Immature natural killer cell (primary cell): ENCODE measurements at places on chromosomes 13 and 19. TPM values are rescaled to one million over a fixed set of nuclear protein-coding genes. Genes with fewer than 3 reads are reported as not detected.

The CEACAM18 gene
- polyA plus RNA-seq = not detected

- DNase-seq = no peak
Observed at GRCh38 chr13:98544104-98544710, 32.7 kb downstream of the STK24 start.

DNA sequence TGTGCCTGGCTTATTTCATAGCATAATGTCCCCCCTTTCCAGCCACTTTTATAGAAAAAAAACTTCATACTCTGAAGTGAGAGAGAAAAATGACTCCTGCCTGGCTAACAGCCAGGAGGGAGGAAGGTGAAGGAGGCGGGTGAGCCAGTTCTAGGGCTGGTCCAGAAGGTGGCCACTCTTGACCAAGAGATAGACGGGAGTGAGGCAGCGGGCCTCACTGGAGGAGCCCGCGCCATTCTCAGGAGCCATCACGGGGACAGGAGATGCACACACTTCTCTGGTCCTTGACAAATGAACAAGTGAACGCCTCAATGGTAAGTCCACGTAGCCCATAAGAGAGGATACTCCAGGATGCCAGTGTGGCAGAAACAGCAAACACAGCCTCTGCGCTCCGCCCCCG is 231.4 kb downstream of the UQCRFS1 start:
- no peak for DNase-seq

GRCh38 chr13:112972867-112973576 is 4.0 kb downstream of the MCF2L start:
- DNase-seq = no peak

DNA sequence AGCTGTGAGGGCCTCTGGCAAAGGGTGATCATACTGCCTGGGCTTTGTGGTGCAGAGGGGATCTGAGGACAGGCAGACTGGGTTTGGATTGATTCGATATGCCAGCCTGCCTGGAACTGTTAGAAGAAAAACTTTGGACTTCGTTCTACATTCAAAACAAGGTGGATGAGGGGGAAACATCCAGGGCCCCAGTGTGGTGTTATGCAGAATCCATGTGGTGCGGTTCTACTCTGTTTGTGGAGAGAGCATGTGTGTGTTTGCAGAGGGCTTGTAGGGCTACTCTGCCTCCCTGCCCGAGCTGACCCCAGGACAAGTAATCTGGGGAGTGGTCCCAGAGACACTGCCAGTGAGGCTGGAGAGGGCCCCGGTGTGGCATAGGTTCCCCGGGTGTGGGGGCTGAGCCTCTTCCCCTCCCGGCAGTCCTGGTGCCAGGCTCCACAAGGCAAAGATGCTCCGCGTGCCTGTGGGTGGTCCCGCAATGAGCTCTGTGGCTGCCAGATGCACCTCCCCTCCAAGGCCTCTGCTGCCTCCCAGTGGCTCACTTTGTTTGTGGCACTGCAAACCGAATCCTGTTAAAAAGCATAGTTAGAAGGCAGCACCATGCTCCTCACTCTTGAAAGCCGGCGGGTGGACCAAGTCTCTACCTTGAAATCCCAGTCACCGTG is 22.3 kb upstream of the TFDP1 start:
- DNase-seq = no peak

DNA sequence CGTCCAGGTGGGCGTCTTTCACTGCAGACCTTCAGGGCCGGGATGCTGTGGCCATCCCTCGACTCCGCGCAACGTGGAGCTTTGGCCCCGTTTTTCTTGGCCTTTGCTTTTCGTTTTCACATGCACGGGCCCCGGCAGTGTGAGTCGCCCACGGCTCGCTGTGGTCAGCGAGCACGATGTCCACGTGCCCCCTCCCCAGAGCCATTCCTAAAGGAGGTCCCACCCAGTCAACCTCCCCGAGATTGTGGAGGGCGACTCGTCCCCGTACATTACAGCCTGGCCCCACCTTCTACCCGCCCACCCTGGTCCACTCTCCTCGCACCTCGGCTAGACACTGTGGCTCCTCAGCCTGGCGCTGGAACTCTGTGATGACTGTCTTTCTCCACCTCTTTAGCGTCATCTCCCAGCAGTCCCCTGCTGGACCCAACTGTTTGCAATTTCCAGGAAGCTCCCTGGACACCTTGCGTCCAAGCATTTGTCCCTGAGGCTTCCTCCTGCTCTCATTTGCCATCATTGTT is 405 bp downstream of the ZNF446 start:
- DNase-seq = peak; percentile 17

GRCh38 chr19:3506384-3507340 is 551 bp downstream of the FZR1 start:
- peak; percentile 45 for DNase-seq

- peak; percentile 28 for DNase-seq
Observed at GRCh38 chr19:20051841-20052768, 12.8 kb upstream of the ZNF682 start.

The ZSCAN1 gene
- not detected for polyA plus RNA-seq

- DNase-seq = no peak
Observed at GRCh38 chr13:42086582-42086981, 38.1 kb downstream of the DGKH start.

DNA sequence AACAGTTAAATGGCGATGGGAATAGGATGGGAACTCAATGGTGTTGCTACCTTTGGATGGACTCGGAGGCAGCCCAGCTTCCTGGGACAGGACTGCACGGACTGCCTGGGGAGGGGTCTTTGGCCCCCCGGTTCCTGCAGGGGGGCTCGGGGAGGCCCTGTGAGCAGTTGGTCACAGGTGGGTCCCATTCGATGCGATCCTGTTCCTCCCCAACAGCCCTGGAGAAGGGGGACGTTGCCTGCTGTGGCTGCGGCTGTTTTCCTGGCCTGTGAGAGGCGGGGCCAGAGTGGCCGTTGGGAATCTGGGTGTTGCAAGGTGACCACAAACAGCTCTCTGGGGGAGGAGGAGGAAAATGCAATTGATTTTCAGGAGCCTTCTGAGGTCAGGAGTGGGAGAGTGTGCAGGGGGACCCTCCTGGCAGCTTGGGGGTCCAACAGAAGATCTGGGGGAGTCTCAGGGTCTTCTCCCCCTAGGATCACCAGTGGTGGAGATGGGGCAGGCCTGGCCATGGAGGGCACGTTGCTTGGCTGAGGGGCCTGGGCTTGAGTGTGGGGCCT is 1.9 kb upstream of the PLPPR3 start:
- DNase-seq = no peak

DNA sequence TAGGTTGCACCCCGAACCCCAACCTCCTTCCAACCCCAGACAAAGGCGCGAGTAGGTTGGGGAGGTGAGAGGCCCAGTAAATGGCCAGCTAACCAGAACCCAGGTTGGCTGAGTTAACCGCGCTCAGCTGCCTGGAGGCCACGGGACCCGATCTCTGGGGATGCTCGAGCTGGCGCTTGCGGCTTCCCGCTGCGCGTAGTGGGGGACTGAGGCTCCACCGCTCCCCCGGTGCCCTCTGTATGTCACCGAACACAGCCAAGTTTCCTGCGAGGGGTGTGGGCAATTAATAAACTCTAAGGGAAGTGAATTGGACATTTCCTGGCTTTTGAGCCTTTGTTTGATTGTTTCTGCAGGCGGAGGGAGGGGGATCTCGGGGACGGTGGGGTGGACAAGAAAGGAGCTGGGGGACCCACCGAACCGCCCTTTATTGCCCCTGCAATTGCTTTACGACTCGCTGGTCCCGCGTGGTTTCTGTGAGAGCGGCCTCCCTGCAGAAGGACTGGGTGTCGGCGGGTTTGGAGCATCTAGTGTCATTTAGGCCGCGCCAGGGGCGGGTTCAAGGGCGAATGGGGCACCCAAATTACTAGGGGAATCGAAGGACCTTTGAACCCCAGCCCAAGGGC is 3.5 kb upstream of the ZIC5 start:
- DNase-seq = no peak

The ZNF667 gene
- polyA plus RNA-seq = 1.6 TPM

DNA sequence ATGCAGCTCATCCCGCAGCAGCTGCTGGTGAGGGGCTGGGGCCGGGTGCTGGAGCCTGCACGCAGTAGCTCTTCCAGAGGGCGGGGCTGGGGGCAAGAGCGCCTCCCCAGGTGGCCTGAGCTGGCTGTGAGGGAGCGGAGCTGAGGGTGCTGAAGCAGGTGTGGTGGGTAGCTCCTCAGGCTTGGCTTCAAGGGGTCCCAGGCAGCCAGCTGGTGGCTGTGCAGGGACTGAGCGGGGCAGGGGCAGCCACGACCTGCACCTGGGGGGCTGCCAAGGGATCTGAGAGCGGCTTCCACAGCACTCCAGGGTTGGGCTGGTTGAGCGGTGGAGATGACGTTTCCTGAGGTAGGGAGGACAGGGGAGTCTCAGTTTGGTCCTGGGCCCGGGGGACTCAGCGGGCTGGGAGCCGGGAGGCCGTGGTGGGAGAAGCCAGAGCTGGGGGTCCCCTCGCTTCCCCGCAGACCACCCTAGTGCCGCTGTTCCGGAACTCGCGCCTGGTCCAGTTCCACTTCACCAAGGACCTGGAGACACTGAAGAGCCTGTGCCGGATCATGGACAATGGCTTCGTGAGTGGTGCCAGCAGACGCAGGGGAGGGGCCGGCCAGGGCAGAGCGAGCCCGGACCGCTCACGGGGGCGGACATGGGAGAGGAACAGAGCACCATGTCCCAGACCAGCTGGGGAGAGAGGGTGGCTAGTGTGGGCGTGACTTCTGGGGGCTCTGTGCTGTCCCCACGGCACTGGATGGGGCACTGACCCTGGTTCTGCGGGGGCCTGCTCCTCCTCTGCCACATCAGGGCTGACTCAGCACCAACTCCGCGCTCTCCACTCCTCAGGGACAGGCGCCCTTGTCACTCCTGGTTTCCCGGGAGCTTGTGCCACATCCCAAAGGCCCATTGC is 7.4 kb downstream of the PTOV1 start:
- DNase-seq = no peak

DNA sequence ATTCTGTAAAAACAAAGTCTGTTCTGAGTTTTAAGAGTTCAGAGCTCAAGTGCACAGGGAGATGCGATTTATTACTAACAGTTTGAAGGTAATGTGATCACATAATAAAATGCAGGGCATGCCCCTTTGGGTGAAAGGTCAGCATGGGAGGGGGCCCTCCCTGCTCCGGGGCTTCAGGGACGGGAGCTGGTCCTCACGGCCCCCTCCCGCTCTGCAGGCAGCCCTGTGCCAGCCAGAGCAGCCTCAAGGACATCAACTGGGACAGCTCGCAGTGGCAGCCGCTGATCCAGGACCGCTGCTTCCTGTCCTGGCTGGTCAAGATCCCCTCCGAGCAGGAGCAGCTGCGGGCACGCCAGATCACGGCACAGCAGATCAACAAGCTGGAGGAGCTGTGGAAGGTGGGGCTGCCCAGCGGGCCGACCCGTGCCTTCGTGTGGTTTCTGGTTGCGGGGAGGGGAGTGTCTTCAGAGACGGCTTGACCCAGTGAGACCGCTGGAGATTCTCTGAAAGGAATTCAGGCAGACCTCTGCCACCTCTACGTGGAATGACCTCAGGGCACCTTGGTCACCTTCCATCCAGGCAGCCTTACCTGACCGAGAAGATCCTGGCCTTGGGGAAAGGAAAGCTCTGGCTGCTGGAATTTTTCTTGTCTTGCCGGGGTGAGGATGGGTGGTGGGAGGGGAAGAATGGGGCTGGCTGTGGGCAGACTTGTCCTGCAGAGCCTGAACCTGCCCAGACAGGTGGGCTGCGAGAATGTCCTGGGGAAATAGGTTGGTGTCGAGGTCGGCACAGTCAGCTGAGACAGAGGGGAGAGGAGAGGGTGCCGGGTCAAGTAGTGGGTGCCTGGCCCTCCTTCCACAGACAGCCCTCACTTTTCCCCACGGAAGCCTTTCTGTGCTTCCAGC is 19.0 kb downstream of the UPF1 start:
- no peak for DNase-seq

The NECTIN2 gene
- 0.09 TPM for polyA plus RNA-seq

DNA sequence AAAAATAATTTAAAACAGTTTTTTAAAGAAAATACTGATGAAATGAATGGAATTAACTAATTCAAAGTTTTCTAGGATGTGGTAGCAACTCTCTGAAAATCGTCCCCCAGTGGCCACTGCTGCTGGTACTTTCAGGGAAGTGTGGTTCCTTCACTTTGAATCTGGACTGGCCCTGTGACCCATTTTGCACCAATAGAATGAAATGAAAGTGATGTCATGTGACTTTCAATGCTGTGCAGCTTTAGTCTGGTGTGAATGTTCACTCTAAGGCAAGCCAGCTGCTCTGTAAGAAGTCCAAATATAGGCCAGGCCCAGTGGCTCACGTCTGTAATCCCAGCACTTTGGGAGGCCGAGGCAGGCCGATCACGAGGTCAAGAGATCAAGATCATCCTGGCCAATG is 26.4 kb upstream of the HNRNPA1L2 start:
- DNase-seq = no peak
